ENCODE measurements at places on chromosomes 7 and 10. TPM values are rescaled to one million over a fixed set of nuclear protein-coding genes. Genes with fewer than 3 reads are reported as not detected.

Gene GJD4
- total RNA-seq, result not detected

Gene CFTR
- not detected for total RNA-seq

Gene SCIN
- total RNA-seq, result 0.67 TPM

Gene GPR26
- total RNA-seq, result not detected

Gene ATXN7L1
- total RNA-seq, result 7.7 TPM

Gene XRCC2
- total RNA-seq, result 9.4 TPM

Gene CPA4
- 723 TPM for total RNA-seq

Gene HOXA2
- total RNA-seq, result 1.7 TPM

Gene CCL24
- not detected for total RNA-seq

Gene MMD2
- total RNA-seq, result not detected

Gene SUMF2
- total RNA-seq, result 128 TPM

Gene PAX4
- total RNA-seq, result not detected

Gene GPR141
- not detected for total RNA-seq

Gene ADAM8
- total RNA-seq, result 1.3 TPM

Gene FAM13C
- 0.22 TPM for total RNA-seq

Gene CFAP69
- 1.6 TPM for total RNA-seq

Gene SPOCK2
- total RNA-seq, result 0.05 TPM

Gene PNPLA8
- total RNA-seq, result 32.5 TPM

Gene ACSM6
- total RNA-seq, result not detected

Gene ADCYAP1R1
- total RNA-seq, result not detected

Gene SYT15
- 0.05 TPM for total RNA-seq

Gene PHYHIPL
- total RNA-seq, result not detected

Gene CYP17A1
- total RNA-seq, result not detected

Gene SPDYE8
- total RNA-seq, result not detected

Gene MNX1
- total RNA-seq, result not detected

Gene H2BK1
- total RNA-seq, result not detected

Gene MEOX2
- not detected for total RNA-seq

All from M059J (cell line).